ENCODE measurements at places on chromosomes 5 and 9.

- no peak for DNase-seq
Measured at GRCh38 chr5:132637241-132637640, 20.7 kb upstream of the IL13 start.

GRCh38 chr5:142143878-142144277 lies 35.3 kb downstream of the NDFIP1 start:
- DNase-seq, result peak; percentile 10

DNA sequence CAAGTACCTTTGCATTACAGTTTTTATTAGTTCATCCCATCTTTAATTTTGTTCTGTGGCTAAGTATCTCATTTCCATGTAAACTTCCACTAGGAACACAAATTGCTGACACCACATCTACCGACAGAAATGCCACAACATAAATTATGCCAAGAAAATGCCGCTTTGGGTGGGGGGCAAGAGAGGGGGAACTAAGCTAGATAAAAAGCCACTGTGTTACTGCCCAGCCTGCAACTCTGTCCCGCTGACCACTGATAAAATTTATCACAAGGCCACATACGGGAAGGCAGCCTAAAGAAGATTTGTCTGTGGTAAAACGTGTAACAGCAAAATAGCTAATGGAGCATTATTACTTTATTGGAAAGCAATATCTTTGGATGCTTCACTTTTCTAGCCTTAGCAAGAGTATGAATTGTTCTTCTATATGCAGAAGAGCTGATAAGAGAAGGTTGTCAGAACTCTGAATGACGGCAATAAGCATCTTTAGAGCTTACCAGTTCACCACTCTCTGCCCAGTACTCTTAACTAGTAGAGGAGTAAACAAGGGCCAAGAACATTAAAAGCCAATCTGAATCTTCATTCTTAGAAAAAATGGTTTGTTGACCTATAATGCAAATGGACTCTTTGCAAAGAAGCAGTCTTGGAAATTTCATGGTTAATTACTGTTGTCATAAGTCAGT lies 172.2 kb upstream of the MEF2C start:
- no peak for DNase-seq

- DNase-seq, result peak; percentile 21
Measured at GRCh38 chr9:120366644-120367019, 213.3 kb downstream of the CDK5RAP2 start.

DNA sequence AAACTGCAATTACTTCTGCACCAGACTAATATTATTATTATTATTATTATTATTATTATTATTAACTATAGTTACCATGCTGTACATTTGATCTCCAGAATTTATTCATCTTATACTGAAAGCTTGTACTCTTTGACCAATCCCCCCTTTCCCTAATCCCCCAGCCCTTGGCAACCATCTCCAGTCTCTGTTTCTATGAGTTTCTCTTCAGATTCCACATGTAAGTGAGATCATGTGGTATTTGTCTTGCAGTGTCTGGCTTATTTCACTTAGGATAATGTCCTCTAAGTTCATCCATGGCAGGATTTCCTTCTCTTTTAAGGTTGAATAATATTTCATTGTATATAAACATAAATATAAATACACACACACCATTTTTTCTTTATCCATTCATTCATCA lies 287.0 kb upstream of the DAB2 start:
- no peak for DNase-seq

DNA sequence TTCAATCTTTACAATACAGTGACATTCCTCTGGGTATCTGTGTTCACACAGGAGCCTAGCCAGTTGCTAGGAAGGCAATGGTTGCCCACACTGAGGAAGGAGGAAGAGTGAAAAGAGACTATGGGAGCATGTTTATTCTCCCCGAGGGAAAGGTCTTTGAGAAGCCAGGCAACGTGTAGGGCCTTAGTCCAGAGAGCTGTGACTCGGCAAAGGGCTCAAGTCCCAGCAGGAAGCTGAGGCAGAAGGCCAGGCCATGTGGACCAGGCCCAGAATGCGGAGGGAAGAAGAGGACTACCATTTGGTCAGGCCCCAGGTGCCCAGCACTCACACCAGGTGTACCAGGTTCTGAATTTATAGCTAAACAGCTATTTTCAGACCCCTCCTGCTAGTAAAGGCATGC lies 136.6 kb upstream of the DMAC1 start:
- no peak for DNase-seq

DNA sequence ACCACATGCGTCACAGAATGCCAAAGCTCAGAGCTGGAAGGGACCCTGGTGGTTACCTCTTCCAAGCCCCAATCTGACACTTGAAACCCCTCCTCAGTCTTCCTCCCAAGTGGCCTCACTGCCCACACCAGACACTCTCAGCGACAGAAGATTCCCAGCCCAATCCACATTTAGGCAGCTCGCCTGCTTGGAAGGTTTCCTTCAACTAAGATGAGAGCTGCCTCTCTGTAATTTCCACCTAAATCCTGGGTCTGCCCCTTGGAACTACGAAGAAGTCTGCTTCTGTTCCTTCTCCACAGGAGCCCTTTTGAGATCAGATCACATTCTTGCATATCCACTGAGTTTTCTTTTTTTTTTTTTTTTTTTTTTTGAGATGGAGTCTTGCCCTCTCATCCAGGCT lies 83.7 kb downstream of the PAX5 start:
- DNase-seq, result no peak

Measured in NCI-H446 (cell line).